ENCODE measurements at places on chromosomes 3 and 15.

DNA sequence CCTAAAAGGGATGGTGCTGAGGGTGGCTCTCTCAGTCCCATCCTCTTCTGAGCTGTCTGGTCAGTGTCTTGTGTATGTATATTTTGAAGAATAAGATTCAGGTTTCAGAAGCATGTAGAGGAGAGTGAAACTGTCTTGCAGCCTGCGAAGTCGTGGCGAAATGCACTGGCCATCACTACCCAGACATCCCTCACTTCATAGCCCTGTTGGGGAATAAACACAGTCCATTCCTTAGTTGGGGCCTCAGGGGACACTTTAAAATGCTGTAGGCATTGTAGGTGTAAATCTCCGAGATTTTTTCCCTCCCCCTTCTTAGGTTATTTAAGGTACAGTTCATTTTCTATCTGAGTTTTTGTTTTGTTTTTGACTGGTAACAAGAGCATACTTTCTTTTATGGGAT, 93.8 kb downstream of the DNASE1L3 start:
- DNase-seq, result no peak

DNA sequence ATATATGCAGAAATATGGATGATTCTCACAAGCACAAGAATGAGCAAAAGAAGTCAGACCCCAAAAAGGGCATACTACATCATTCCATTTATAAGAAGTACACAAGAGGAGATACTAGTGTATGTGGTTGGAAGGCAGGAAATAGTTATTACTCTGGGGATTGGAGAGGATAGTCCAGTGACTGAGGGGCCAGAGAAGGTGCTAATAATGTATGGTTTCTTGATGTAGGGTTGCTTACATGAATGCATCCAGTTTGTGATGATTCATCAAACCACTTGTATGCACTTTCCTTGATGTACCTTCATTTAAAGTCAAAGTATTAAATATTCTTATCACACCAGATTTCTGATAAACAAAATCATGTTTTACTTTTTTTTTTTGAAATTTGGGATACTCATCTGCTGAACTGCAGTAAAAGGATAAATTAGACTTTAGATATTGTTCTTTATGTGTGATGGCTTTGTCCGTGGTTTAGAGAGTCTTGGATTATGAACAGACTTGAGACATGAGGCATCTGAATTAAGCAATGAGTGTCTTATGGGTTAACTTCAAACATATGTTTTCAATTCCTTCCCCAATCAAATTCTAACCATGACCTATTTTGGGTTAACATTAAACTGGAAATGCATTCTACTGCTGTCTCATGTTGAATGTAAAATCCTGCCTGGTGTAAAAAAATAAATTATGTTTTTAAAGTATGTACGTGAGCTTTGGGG, 171.2 kb downstream of the SEMA6D start:
- no peak for DNase-seq

GRCh38 chr3:1752205-1752604, 346.5 kb upstream of the CNTN4 start:
- no peak for DNase-seq

DNA sequence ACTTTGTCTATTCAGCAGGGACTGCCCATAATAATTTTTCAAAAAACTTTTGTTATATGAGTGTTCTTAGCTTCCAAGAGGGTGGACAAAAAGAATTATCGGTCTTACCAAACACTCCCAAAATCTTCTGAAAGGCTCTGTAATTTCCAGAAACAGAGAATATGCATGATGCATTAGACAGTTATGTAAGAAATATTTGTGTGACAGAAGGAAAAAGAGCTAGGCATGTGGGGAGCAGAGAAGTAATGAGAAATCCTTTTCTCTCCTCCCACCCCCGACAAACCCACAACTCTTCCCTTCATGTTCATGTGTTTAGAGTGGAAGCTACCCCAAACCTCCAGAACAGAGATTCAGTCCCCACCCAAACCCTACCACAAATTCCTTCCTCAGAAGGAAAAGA, 86.8 kb downstream of the MYO5A start:
- DNase-seq, result no peak

DNA sequence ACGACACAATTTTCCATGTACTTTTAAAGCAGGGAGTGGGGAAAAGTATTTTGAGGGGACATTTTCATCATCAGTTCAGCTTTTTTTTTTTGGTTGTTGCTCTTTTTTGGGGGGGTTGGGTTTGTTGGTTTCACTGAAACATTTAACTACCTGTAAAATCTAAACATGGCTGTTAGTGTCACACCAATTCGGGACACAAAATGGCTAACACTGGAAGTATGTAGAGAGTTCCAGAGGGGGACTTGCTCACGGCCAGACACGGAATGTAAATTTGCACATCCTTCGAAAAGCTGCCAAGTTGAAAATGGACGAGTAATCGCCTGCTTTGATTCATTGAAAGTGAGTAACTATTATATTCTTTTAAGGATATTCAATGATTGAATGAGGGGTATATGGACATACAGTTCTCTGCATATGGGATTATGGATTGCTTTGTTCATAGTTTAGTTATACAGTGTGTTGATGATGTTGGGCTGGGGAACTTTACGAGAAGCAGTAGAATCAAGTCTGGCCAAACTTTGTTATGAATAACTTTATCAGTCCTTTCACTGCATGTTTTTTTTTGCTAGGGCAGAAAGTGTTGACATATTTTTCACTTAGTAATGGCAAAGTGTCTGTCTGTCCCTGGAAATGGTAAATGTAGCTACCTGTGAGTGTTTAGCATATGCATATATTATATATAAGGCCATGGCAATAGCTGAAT, 31.5 kb downstream of the MBNL1 start:
- no peak for DNase-seq

- no peak for DNase-seq
Observed at GRCh38 chr3:46062679-46063078, 35.4 kb upstream of the XCR1 start.

All from stimulated activated CD8-positive, alpha-beta memory T cell treated with anti-CD3 and anti-CD28 coated beads, Interleukin-4, amount 100 ng/mL, for 1 hour (primary cell).